ENCODE measurements at places on chromosomes 6 and 20.

DNA sequence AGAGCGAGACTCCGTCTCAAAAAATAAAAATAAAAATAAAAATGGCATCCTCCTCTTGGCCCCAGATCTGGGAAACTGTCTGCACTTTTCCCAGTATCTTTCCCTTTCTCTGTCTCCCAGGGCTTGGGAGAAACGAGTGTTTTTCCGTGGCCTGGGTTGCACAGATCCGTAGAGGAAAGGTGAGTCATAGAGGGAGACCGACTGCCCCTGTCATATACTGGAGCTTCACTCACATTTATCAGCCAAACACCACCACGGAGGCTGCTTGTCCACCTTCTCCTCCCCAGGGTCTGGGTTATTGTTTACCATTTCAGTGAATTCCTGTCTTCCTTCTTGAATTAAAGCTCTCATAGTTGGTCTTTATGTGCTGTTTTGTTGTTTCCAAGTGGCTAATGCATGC is 31.9 kb upstream of the EIF2S2 start:
- no peaks in the 10 kb centered on the region for H3K4me1 ChIP-seq
- no peak overlapping the region for H3K4me3 ChIP-seq
- no peak for DNase-seq

GRCh38 chr6:131646249-131646670 is 9.2 kb downstream of the ENPP3 start:
- no peak overlapping the region for H3K4me3 ChIP-seq
- H3K27ac ChIP-seq: no peak overlapping the region
- no peaks in the 10 kb centered on the region for H3K36me3 ChIP-seq
- no peak for DNase-seq
- no peaks in the 10 kb centered on the region for H3K4me1 ChIP-seq

- no peaks in the 10 kb centered on the region for H3K36me3 ChIP-seq
- H3K4me3 ChIP-seq: no peak overlapping the region
- no peak for DNase-seq
- no peaks in the 10 kb centered on the region for H3K27me3 ChIP-seq
- no peak overlapping the region for H3K27ac ChIP-seq
- H3K4me1 ChIP-seq: no peaks in the 10 kb centered on the region
Observed at GRCh38 chr20:19304389-19304788, 91.9 kb downstream of the SLC24A3 start.

GRCh38 chr6:130708338-130708737 is 118.9 kb upstream of the SMLR1 start:
- no peak overlapping the region for H3K27ac ChIP-seq
- H3K27me3 ChIP-seq: no peaks in the 10 kb centered on the region
- no peaks in the 10 kb centered on the region for H3K36me3 ChIP-seq

GRCh38 chr6:139823099-139823807 is 448.8 kb upstream of the CITED2 start:
- H3K4me1 ChIP-seq: no peaks in the 10 kb centered on the region
- DNase-seq: no peak
- H3K36me3 ChIP-seq: no peaks in the 10 kb centered on the region
- no peak overlapping the region for H3K27ac ChIP-seq
- no peak overlapping the region for H3K4me3 ChIP-seq

DNA sequence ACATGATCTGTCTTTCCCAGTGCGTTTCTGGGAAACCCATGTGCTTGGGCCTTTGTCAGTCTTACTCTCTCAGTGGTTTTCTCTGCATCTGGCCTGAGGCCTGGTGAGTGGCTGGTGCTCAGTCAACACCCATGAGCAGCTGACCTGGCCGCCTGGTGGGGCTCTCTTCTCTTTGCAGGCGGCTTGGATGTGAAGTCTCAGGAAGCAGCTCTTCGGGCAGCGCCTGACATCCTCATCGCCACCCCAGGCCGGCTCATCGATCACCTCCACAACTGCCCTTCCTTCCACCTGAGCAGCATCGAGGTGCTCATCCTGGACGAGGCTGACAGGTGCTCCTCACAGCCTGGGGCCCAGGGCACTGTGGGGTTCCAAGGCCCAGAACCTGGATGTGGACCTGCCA is 10.8 kb downstream of the DDX27 start:
- H3K36me3 ChIP-seq: no peaks in the 10 kb centered on the region
- H3K27ac ChIP-seq: no peak overlapping the region
- no peaks in the 10 kb centered on the region for H3K4me1 ChIP-seq
- H3K27me3 ChIP-seq: no peaks in the 10 kb centered on the region
- no peak for DNase-seq
- no peak overlapping the region for H3K4me3 ChIP-seq

DNA sequence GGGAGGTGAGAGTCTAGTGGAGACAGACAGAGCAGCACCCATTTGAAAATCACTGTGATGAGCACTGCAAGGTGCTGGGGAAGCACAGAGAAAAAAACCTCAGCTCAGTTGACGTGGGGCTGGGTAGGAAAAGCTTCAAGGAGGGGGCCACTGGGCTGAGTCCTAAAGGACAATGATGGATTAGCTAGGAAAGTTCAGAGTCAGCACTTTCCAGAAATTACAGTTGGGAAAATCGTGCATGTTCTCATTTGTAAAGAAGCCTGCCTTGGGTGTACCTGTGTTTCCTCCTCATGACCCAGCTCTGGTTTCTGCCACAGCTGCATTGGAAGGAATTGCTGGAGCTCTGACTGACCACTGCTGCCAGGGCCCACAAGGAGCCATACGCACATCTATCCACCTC is 221.3 kb downstream of the FARS2 start:
- H3K27ac ChIP-seq: no peak overlapping the region
- DNase-seq: no peak
- H3K4me3 ChIP-seq: no peak overlapping the region

DNA sequence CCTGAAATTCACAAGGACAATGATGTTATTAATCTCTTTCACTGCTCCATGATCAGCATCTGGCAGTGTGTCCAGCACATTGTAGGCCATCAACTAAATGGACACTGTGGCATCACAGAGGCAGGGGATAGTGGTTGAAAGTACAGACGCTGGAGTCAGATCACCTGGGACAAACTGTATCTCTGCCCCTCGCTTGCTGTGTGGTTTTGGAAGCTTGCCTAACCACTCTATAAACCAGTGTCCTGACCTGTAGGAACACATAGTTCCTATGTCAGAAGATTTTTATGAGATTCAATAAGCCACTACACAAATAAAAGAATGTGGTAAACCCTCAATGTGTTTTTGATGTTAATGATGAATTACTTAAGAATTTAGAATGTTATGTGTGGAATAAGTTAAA is 219.3 kb upstream of the RNF217 start:
- H3K4me1 ChIP-seq: no peaks in the 10 kb centered on the region
- DNase-seq: no peak
- no peaks in the 10 kb centered on the region for H3K27me3 ChIP-seq
- no peaks in the 10 kb centered on the region for H3K36me3 ChIP-seq

- no peaks in the 10 kb centered on the region for H3K4me1 ChIP-seq
- no peaks in the 10 kb centered on the region for H3K27me3 ChIP-seq
- no peaks in the 10 kb centered on the region for H3K36me3 ChIP-seq
- no peak for DNase-seq
Observed at GRCh38 chr6:120378582-120379220, 955.6 kb downstream of the TBC1D32 start.

DNA sequence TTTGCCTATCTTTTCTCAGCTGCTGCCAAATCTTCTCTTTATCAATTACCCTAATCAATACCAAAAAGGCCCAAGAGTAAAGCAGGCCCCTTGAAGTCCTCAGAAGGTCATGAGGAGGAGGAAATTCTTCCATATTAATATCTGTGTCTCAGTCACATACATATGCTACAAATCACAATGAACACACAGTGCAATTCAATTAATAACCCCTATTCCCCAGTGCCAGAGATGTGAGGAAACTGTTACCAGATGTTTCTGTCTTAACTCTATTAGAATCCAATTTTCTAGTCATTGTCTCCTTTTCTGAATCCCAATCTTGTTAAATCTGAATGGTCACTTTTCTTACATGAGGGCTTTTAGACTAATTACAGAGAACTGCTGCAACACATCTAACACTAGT is 45.9 kb upstream of the SLC2A12 start:
- H3K27me3 ChIP-seq: no peaks in the 10 kb centered on the region
- no peak overlapping the region for H3K27ac ChIP-seq
- no peaks in the 10 kb centered on the region for H3K4me1 ChIP-seq
- no peak overlapping the region for H3K4me3 ChIP-seq
- DNase-seq: no peak

GRCh38 chr6:163640641-163641040 is 226.1 kb downstream of the QKI start:
- no peaks in the 10 kb centered on the region for H3K27me3 ChIP-seq
- H3K4me3 ChIP-seq: no peak overlapping the region
- no peaks in the 10 kb centered on the region for H3K36me3 ChIP-seq
- H3K27ac ChIP-seq: no peak overlapping the region
- H3K4me1 ChIP-seq: no peaks in the 10 kb centered on the region
- no peak for DNase-seq

DNA sequence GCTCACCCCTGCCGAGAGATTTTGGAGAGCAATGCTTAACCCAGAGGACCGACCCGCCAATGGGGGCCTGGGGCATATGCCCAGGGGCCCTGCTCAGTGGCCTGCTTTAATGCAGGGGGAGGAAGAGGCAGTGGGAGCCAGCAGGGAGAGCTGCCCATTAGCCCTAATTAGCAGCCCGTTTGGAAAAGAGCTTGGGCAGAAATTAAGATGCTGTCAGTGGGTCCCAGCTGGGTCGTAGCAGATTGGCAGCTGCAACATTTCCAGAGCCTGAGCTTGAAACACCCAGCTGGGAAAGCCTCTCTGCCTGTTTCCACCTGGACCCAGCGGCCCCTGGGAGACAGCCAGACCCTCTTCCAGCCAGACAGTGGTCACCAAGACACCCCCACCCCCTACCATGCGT is 39.5 kb downstream of the CD40 start:
- H3K27ac ChIP-seq: no peak overlapping the region
- no peak overlapping the region for H3K4me3 ChIP-seq
- H3K4me1 ChIP-seq: no peaks in the 10 kb centered on the region
- H3K27me3 ChIP-seq: no peaks in the 10 kb centered on the region

All from uterus (tissue), 4 donors.